ENCODE measurements at places on chromosomes 12 and 14.
A peak's percentile ranks its signal among the peaks of the same experiment; 100 is the strongest.

GRCh38 chr12:123491056-123491455 lies 33.1 kb downstream of the SNRNP35 start:
- no peak for DNase-seq

DNA sequence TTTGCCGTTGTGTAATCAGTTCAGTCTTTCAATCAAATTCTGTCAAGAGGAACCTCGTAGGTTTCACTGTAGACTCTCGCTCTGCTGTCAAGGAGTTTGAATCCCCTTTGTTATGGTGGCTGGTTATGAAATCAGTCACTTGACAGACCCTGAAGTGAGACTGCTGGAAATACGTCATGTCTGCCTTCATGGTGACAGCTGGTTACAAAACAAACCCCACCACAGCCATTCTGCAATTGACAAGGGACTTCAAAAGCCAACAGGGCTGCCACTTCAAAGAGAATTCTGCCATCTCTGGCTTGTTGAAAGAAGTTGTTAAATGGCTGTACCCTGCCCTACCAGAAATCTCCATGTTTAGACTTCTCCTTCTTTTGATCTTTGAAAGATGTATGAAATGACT lies 286.9 kb downstream of the ERC1 start:
- no peak for DNase-seq

GRCh38 chr14:88614218-88614907 lies 51.5 kb downstream of the ZC3H14 start:
- no peak for DNase-seq

DNA sequence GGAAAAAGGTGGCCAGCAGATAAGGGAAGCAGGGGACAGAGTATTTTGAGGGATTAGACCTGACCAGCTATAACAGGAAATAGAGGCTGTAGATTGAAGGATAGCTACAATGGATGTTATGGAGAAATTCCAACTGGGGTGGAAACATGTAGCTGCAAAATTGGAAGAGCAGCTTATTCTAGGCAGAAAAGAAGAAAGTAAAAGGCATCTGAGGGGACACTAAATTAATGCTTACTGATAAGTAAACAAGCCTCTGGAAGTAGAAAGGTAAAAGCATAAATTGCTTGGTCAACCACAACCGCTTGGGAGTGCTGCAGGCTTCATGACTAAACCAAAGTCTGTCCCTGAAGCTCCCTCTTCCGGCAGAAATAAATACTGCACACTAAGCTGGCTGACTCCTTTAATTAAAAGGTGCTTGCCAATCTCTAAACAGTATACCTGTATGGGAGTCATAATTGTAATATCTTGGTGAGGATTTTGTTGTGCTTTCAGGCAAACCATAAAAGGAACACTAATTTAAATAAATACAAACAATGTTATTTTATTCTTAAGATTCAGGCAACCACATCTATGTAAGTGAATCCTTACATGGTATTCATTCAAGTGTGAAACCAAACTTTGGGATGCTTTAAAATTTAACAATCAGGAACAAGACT lies 7.7 kb downstream of the UBC start:
- DNase-seq: peak; percentile 81

DNA sequence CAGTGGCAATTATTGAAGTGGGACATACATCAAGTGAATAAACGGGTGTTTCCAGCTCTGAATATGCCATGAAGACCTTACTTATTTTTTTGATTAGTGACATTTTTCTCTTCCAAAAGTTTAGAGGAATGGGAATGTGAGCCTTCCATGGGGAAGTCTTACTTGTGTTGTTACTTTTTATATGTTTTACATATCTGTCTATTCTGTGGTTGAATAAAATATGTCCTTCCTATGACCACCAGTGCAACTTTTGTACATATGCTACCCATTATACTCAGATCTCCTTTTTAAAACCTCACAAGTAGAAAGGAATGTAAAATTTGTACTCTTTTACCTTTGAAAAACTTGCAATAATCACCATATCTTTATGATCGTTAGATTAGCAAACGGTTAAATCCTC lies 132.7 kb downstream of the MSRB3 start:
- no peak for DNase-seq

GRCh38 chr14:100769035-100769939 lies 42.6 kb downstream of the DLK1 start:
- no peak for DNase-seq

GRCh38 chr14:92656306-92657081 lies 91.9 kb downstream of the LGMN start:
- DNase-seq: no peak

GRCh38 chr14:92040431-92041051 lies 682 bp upstream of the TRIP11 start:
- no peak for DNase-seq

GRCh38 chr12:21438643-21439042 lies 1.2 kb downstream of the PYROXD1 start:
- DNase-seq: no peak

DNA sequence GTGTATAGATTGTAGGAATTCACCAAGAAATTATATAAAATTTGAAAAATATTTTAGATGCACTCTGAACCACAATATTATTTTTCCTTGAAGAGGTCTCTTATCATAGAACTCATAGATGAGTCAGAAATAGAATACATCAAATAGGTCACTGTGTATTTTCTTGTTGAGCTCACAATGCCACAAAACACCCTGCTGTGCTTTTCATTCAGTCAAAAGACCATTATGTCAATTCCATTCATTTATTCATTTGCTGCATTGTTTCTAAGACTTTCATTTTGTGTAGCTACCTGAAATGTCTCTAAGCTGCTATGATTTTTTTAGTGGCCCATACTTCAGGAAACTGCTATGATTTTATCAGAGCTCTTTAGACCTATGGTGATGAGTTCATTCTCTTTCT lies 231.9 kb upstream of the AVPR1A start:
- no peak for DNase-seq

DNA sequence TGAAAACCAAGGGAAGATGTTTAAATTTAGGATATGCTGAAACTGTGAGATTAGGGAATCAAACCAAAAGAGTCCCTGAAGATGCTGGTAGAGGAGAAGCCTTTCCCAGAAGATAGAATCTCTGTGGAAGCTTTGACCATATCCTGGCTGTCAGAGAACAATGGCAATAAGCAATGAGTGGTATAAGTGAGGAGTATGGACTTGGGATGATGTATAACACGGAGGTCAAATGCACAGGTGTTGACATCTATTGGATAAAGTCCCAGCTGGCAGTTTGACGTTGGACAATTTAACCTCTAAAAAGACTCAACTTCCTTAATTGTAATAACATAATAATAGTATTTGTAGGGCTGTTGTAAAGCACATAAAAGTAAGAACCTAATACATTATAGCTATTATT lies 30.1 kb upstream of the CLEC14A start:
- no peak for DNase-seq

DNA sequence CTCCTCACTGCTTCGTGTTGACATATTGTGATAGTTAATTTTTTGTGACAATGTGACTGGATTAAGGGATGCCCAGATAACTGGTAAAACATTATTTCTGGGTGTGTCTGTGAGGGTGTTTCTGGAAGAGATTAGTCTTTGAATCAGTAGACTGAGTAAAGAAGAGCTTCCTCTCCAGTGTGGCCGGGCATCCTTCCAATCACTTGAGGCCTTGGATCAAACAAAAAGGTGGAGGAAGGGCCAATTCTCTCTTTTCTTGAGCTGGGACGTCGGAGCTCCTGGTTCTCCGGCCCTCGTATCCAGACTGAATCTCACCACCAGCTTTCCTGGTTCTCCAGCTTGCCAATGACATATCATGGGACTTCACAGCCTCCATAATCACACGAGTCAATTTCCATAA lies 240.4 kb downstream of the CHST11 start:
- no peak for DNase-seq

DNA sequence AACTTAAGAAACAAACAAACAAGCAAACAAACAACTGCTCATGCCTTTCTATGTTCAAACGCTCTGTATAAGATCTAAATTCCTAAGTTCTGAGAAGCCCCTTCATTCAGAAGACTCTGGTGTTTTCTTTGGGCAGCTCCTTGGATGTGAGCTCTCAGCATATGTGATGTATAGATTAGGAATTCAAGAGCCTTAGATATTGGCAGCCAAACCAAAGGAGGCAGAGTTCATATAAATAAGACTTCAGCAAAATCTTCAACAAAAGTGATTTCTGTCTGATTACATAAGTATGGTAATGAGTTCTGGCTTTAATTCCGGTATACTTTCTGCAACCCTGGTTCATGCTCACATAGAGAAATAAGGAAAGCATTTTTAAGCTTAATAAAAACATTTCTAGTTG lies 145.6 kb downstream of the DYRK2 start:
- no peak for DNase-seq

GRCh38 chr12:47832263-47832933 lies 12.7 kb upstream of the HDAC7 start:
- peak; percentile 74 for DNase-seq

DNA sequence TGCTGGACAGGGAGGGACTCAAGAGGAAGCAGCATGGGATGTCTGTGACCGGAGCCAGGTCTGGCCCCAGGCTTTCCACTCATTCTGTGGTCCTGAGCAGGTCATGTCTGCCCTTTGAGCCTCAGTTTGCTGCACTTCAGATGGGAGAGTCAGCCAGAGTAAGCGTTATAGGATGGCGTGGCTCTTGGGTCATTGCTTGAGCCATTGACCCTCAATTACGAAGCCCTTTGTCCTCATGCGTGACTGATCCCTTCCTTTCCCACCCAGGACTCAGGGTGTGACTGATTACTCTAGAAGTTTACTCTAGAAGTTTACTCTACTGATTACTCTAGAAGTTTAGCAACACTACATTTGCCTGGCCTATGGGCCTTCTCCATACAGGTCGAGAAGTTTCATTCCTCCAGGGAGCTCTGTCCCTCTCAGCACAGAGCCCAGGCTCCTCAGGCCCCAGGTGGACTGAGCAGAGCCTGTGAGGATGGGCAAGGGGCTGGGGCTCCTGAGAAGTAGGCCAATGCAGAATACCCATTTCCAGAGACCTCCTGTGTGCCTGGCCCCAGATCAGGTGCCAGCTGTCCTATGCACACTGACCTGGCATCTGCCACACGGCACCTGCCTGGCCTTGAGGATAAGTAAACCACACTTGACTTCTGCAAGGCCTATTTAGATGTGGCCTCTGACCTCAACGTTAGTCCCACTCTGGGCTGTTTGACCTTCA lies 7.6 kb upstream of the IFI27 start:
- DNase-seq: no peak

DNA sequence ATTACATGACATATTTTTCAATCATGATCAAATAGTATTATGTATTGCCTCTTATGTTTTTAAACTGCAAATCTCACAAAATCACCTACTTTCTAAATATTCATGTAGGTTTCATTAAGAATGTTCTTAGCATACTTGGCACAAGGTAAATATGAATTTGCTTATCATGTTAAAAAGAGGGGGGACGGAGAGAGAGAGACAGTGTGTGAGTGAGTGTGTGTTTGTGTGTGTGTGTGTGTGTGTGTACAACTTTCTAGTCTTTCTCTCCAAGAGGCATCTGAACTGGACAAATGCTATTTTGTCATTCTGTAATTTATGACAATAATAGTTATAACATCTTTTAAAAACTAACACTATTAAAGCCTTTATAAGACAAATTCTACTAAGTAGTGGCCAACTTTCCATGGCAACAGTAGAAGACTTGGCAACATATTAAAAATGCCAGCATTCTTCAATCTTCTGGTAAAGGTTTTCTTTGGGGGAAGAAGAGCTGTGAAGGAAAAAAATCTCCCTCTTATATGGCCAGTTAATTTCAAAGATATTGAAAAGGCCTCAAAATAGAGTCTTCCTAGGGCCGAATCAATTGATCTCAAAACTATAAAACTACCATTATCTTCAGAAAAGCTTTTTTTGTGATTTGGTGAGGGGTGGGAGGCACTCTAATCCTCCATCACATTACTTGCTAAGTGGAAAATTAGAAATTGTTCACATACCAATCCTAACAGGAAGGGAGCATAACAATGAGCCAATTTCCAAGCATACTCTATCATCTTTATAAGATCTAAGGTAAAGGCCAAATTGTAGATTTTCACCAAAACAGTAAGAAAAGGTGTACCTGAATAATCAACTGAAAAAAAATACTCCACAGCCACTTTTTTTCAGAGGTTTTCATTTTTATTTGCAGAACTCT lies 28.2 kb downstream of the CDK17 start:
- no peak for DNase-seq

DNA sequence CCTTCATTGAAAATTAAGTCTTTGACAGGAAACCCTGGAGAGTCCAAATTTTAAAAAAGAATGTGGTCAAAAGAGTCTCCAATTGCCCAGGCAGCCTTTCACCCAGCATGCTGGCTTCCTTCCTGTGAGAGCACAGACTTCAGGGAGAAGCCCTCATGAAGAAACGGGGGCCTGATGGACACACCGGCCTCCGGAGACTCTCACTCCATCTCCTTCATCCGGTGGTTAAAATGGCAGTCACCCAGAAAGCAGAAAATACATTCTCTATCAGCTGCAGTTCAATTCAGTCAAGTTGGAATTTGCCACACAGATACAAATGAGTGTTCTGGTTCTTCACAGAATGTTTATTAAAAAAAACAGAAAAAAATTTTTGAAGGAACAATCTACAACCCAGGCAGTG lies 56.5 kb downstream of the CPM start:
- no peak for DNase-seq

DNA sequence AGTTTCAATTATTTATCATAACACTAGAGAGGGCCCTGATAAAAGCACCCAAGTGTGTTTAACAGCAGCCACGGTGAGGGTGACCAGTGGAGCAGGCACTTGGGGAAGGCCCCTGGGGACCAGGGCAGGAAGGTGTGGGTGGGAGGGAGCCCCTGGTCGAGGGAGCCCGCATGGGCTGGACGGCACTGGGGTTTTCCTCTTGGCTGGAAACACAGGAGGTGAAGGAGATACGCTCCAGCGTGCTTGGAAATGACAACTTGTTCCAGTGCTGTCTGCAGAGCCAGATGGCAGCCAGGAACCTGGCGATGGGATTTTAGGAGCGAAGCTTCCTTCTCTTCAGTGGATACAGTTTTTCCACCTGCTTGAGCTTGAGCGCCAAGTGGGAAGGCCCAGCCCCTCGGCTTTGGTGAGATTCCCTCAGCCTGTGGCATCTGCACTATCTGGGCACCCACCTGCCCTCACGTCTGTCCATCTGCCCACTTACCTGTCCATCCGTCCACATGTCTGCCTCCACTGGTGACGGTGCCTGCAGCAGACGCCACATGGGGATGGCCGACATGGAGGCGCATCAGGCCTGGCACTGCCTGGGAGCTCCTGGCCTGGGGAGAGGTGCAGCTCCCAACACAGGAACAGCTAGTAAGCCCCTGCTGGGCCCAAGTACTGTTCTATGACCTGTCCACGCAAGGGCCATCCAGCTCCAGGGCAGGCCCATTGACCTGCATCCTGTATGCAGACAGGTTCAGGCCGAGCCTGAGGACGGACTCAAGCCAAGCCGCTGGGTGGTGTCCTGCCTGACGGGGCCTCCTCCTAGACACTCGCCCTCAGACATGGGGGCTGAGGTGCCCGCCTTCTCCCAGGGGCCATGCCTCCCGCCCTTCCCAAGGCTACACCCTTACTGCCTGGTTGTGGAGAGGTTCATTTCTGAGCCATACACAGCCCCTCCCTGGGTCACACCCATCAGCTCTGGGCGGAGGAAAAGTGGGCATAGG lies 192.2 kb upstream of the C14orf180 start:
- DNase-seq: no peak

- DNase-seq: no peak
Observed at GRCh38 chr14:67680941-67681340, 6.5 kb upstream of the VTI1B start.

GRCh38 chr14:52360831-52361230 lies 46.7 kb downstream of the PTGER2 start:
- DNase-seq: no peak

- DNase-seq: no peak
Observed at GRCh38 chr12:1738446-1738845, 47.6 kb downstream of the ADIPOR2 start.
